Immature natural killer cell (primary cell): ENCODE measurements at places on chromosomes 3 and 15. TPM values are rescaled to one million over a fixed set of nuclear protein-coding genes. Genes with fewer than 3 reads are reported as not detected.

DNA sequence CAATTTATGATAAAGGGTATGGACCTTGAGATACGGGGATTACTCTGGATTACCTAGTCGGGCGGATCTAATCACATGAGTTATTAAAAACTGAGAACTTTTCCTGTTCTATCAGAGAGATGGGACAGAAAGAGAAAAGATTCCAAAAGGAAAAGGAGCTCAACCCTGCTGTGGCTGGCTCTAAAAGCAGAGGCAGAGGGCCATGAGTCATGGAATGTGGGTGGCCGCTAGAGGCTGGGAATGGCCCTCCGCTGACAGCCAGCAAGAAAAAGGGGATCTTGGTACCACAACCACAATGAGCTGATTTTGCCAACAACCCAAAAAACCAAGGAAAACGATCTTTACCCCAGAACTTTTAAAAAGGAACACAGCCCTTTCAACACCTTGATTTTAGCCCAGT, 210.0 kb downstream of the MAGI1 start:
- DNase-seq, result no peak

Gene KLHL6
- polyA plus RNA-seq, result 2.2 TPM

- no peak for DNase-seq
Observed at GRCh38 chr3:171977860-171978259, 61.5 kb upstream of the FNDC3B start.

Gene THPO
- not detected for polyA plus RNA-seq

Gene LRRC34
- polyA plus RNA-seq, result not detected

Gene INKA1
- not detected for polyA plus RNA-seq

- DNase-seq, result no peak
Observed at GRCh38 chr3:169295912-169296570, 367.5 kb downstream of the MECOM start.

DNA sequence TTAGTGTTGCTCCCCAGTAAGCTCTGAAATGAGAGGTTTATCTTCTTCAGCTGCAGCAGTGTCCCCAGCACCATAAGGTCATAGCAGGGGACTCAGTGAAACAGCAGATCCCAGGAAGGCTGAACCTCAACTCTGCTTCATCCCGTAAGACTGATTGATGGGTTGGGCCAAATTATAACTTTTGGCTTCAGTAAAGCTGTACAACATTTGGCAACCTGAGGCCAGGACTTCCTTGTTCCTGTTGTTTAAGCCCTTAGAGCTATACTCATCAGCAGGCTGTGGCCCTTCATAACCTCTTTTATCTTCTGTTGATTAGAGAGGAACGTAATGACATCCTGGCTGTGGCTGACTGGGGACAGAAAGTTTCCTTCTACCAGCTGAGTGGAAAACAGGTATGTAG, 29.0 kb downstream of the IFT122 start:
- DNase-seq, result no peak

Gene IQCF5
- not detected for polyA plus RNA-seq

DNA sequence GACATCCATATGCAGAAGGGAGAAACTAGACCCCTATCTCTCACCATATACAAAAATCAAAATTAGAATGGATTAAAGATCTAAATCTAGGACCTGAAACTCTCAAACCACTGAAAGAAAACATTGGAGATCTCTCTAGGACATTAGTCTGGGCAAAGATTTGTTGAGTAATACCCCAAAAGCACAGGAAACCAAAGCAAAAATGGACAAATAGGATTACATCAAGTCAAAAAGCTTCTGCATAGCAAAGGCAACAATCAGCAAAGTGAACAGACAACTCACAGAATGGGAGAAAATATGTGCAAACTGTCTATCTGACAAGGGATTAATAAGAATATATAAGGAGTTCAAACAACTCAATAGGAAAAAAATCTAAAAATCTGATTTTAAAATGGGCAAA, 54.8 kb downstream of the MYO9A start:
- no peak for DNase-seq
